ENCODE measurements at places on chromosomes 16 and 17. TPM values are rescaled to one million over a fixed set of nuclear protein-coding genes. Genes with fewer than 3 reads are reported as not detected.

MT1H gene
- total RNA-seq, result not detected

DNA sequence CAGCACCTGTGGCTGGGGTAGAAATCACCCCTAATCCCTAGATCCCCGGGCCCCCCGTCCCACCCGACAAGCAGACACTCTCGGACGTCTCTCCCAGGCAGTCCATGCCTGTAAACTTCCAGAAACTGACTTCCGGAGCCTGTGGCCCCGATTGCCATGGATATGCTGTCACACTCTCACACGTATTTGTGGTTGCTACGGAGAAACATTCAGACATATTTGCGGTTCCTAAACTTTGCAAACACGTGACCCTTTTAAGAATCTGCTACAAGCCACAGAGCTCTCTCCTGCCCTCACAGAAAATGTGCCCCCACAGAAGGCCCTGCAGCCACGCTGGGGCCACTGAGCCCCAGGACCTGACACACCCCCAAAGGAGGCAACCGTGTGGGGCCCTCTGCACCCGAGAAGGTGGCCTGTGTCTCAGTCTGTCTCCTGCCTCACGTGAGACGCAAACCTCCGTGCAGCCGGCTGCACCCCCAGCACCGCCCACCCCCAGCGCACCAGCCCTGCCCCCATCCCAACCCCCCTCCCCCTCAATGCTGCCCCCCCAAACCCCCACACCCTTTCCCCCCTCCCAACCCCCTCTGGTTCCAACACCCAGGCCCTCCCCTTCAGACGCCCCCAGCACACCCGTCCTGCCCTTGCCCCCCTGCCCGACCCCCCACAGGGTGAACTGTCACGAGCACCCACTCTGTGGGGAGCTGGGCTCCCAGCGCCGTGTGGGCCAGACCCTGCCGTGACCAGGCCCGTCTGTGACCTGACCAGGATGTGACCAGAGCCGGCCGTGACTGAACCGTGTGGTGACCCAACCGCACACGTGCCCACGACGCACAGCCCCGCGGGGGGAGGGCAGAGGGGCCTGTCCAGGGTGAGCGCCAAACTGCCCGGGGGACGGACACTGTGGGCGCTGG is 66.3 kb upstream of the METRNL start:
- DNase-seq, result no peak

ADAD2 gene
- not detected for total RNA-seq

GRCh38 chr17:73968680-73969079 is 234.8 kb upstream of the RPL38 start:
- DNase-seq, result no peak

- no peak for DNase-seq
These were observed 10.0 kb upstream of the LITAF start for GRCh38 chr16:11596572-11597226.

- DNase-seq, result no peak
These were observed 21.9 kb downstream of the PARN start for GRCh38 chr16:14608111-14608566.

DNA sequence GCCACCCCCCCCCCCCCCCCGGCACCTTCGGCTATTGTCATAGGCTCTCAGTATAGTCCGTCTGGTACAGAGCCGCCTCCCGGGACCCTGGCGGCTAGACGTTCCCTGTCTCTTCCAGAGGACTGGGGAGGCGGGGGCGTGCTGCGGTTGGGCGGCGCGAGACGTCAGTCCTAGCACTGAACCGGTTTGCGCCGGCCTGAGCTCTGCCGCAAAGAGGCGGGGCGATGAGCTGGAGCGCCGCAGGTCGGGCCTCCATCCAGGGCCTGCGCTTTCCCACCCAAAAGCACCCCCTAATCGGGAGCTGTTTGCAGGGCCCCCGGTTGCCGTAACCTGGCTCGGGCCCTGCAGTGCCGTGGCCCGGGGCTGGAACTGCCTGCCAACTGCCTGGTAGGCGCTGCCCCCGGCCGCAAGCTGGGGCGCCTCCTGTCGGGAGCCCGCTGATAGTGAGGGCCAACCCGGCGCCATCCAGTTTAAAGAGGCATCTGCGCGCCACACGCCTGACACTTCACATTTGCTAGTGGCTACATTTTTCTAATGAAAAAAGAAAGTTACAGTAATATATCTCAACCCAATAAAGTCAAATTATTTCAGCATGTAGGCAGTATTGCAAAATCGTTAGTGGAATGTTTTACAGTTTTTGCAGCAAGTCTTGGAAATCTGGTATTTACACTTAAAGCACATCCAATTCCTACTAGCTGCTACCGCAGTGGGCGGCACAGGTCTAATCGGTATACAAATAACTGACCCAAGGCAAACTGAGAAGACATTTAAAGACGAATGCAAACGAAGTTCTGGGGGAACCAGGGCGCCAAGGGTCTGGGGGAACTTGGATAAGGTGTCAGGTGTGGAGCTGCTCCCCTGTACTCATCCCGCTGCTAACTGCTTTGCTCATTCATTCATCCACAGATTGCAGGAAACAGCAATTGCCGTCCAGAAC is 753 bp upstream of the USP22 start:
- DNase-seq, result peak; percentile 100

- DNase-seq, result peak; percentile 28
These were observed 942 bp downstream of the LDAF1 start for GRCh38 chr16:21159281-21159951.

GRCh38 chr17:44221084-44221861 is 1.8 kb upstream of the UBTF start:
- DNase-seq, result peak; percentile 81

DNA sequence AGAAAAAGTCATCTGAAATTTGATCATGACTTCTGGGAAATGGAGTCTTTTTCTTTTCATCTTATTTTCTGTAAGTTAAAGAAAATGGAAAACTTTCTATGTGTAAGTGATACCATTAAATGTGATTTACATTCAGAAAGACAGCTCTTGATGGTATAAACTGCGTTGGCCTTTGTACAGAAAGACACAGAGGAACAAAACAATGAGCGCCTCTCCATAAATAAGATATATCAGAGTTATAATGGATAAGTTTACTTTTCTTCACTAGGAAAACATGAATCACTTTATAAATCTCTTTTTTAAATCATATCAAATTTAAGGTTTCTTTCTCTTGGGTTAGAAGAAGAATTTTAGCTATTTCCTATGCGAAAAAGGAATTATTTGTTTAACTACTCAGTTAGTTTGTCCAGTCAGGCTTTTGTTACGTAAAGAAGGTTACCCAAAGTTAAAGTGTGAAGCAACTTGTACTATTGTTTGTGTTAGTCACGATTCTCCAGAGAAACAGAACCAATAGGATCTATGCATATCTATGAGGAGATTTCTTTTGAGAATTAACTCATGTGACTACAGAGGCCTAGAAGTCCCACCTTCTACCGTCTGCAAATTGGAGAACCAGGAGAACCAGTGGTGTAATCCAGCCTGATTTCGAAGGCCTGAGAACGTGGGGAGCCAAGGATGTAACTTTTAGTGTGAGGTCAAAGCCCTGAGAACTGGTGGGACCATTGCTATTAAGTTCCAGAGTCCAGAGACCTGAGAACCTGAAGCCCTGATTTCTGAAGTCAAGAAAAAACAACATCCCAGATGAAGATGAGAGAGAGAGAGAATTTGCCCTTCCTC is 295.4 kb upstream of the KCNJ16 start:
- no peak for DNase-seq
